ENCODE measurements at places on chromosomes 5 and 9.
A peak's percentile ranks its signal among the peaks of the same experiment; 100 is the strongest.

DNA sequence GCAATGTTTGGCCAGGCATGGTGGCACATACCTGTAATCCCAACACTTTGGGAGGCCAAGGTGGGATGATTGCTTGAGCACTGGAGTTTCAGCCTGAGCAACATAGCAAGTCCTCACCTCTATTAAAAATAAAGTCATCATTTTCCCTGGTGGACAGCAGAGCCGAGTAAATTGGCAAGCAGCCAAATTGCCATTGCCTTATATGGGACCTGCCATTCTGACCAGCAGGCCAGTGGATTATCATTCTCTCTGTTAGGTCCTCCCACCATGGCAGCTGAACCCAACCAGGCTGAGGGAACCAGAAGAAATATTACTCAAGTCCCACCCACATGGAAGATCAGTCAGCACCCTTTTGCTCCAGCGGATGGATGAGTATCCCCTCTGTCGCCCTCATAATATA is 1829.9 kb downstream of the EFNA5 start:
- no peak for DNase-seq

- peak; percentile 83 for DNase-seq
These were observed 307.8 kb upstream of the PAPPA start for GRCh38 chr9:115845648-115846312.

DNA sequence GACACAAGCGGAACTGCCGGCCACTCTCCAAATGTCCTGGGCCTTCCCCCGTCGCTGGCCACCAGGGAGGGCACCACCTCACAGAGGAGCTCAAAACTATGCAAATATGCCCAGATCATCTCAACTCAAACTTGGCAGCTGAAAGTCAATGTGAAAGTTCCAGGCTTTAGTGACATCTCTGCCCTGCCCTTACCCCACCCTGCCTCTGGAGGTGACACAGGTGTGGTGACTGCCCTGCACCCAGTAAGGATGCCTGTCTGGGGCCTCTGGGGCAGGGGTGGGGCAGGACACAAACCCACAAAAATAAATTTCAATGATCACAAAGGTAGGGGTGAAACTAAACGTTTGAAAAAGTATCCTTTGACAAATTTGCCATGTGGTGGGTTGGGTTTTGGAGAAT is 213.4 kb downstream of the HSPA4 start:
- DNase-seq, result no peak

GRCh38 chr5:169717288-169717687 is 80.2 kb downstream of the DOCK2 start:
- DNase-seq, result peak; percentile 71
